ENCODE measurements at places on chromosomes 4 and X.

GRCh38 chr4:75639124-75639695, 8.9 kb upstream of the CDKL2 start:
- no peak for DNase-seq

GRCh38 chr4:61320631-61321030, 120.5 kb downstream of the ADGRL3 start:
- DNase-seq = no peak

- no peak for DNase-seq
Measured at GRCh38 chrX:100863326-100863864, 10.8 kb downstream of the NOX1 start.

GRCh38 chr4:123338715-123339114, 57.9 kb upstream of the SPRY1 start:
- no peak for DNase-seq

DNA sequence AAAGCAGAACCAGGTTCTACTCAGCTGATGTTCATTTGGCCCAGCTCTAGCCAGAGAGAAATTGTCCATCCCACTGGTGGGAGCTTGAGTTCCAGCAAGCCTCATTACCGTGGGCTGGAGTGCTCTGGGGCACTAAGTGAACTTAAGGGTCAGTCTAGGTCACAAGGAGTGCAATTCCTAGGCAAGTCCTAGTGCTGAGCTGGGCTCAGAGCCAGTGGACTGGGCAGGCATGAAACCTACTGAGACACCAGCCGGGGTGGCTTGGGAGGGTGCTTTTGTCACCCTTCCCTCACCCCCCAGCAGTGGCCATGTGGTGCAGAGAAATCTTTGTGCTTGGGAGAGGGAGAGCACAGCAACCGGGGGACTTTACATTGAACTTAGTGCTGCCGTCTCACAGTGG, 39.4 kb downstream of the GSX2 start:
- no peak for DNase-seq

GRCh38 chr4:13218326-13218958, 265.7 kb downstream of the RAB28 start:
- DNase-seq = no peak

DNA sequence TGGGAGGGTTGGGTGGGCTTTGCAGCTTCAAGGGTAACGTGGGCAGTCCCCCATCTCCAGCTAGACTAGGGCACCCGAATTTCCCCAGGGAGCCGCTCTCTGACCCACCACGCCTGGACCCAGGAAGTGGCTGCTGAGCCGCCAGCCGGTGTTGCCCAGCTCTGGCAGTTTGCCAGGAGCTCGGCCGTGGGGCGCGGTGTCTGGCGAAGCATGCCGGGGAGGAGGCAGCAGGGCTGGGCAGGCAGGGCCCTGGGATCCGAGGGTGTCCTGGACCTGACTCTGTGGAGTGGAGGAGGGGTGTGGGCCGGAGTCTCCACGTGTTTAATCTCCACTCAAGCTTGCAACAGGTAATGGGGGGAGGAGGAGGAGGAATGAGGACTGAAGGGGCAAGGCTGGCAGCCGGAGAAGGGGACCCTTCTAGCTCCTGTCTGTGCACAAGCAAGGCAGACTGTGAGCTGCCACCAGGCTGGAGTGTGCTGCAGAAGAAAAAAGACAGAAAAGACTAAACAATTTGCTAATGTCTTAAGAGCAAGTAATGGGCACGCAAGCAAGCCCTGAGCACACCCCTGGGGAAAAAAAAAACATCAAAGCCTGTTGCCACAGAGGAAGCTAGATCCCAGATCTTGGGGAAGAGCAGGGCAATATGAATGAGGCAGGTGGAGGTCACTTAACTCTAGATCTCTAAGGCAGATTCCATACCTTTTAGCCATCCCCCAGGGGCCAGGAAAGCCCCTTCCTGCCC, 2.4 kb downstream of the LONRF3 start:
- no peak for DNase-seq

- DNase-seq = no peak
Measured at GRCh38 chr4:75698963-75699228, 25.5 kb upstream of the USO1 start.

- DNase-seq = no peak
Measured at GRCh38 chrX:108415891-108416290, 22.3 kb downstream of the COL4A6 start.

Data from NCI-H2081 treated with DMSO at 0.1 percent for 48 hours (cell line).